ENCODE measurements at places on chromosomes 16 and 17. TPM values are rescaled to one million over a fixed set of nuclear protein-coding genes. Genes with fewer than 3 reads are reported as not detected.
A peak's percentile ranks its signal among the peaks of the same experiment; 100 is the strongest.

DNA sequence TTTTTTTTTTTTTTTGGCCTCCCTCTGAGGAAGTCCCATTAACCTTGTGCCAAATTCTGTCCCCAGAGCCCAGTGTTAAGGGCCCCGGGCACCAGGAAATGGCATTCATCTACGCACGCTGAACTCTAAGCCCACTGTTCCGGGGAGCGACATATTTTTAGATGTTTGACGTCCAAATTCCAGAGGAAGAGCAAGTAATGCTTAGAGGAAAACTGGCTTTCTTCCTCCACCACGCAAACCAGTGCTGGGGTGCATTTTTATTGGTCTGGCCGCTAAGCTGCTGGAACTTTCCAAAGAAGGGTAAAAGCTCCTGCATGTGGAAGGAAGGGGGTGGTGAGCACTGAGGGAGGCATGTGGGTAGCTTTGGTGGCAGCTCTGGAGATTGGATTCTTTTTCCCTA, 8.3 kb downstream of the WFDC1 start:
- DNase-seq = peak; percentile 40

GRCh38 chr17:40363111-40363827, 1.3 kb downstream of the GJD3 start:
- peak; percentile 60 for DNase-seq

DNA sequence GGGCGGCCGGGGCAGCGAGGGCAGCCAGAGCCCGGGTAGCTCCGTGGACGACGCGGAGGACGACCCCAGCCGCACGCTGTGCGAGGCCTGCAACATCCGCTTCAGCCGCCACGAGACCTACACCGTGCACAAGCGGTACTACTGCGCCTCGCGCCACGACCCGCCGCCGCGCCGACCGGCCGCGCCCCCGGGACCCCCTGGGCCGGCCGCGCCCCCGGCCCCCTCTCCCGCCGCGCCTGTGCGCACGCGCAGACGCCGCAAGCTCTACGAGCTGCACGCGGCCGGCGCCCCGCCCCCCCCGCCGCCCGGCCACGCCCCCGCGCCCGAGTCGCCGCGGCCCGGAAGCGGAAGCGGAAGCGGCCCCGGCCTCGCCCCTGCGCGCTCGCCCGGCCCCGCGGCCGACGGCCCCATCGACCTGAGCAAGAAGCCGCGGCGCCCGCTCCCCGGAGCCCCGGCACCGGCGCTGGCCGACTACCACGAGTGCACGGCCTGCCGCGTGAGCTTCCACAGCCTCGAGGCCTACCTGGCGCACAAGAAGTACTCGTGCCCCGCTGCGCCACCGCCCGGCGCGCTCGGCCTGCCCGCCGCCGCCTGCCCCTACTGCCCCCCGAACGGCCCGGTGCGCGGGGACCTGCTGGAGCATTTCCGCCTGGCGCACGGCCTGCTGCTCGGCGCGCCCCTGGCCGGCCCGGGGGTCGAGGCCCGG, 36.1 kb upstream of the ZC3H18 start:
- peak; percentile 82 for DNase-seq

GRCh38 chr16:17098685-17099084, 372.1 kb downstream of the XYLT1 start:
- DNase-seq = no peak

DNA sequence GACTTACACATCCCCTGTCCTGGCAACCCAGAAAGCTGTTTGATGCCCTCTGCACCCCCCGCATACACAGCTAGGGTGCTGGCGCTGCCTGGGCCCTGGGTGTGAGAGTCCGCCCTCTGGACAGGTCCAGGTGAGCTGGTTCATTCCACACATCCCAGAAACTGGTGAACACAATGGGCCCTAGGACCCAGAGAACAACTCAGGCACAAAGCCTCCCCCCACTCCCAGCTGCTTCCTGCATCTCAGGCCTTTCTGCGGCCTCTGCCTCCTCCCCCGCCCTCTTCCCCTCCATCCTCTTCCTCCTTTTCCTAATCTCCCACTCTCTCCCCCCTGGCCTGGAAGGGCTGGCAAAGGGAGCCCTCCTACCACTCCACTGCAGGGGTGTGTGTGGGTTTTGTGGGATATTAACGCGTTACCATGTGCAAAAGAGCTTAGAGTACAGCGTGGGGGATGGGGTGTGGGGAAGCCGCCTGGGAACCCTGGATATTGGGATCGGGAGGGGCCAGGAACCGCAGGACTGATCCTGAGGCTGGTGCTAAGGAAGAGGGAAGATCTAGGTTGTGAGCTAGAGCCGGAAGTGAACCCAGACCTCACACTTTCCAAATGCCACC, 1.6 kb upstream of the PPP1R9B start:
- DNase-seq = peak; percentile 91

DNA sequence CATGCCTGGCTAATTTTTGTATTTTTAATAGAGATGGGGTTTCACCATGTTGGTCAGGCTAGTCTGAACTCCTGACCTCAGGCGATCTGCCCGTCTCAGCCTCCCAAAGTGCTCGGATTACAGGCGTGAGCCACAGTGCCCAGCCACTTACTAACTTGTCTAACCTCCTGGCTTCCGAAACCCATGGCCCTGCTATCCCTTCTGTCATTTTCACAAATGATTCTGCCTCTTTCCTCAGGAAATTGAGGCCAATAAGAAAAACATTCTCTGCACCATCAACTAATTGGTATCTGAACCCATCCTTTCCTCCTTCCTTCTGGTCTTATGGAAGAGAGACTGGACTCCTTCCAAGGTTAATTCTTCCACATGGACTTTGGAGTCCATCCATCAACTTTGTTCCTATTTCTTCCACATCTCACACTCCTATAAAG, 27.9 kb upstream of the TNRC6A start:
- DNase-seq = no peak

DPEP2 gene
- not detected for total RNA-seq

- DNase-seq = peak; percentile 42
These were observed 712 bp upstream of the SPECC1 start for GRCh38 chr17:20008242-20009051.

DNA sequence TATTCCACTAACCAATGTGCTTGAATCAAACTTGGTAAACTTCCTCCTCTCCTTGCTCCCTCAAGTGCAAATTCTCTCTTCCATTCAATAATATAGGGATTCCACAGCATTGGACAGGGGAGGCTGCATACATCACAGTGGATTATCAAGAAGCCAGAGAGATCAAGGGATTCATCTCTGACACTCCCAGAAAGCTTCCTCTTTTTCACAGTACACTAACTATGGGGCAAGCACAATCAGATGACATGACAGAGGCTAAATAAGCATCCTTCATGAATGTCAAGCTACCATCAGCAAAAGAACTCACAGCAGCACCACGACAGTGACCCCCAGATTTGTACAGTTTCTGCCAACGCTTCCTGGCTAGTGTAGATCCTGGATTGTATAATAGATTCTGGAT, 178.4 kb upstream of the C17orf78 start:
- DNase-seq = no peak

LUC7L3 gene
- 56.9 TPM for total RNA-seq

- DNase-seq = peak; percentile 95
These were observed 20.6 kb upstream of the SPNS3 start for GRCh38 chr17:4412933-4413831.

GRCh38 chr16:57623251-57624043, 5.0 kb upstream of the ADGRG1 start:
- DNase-seq = peak; percentile 64

- DNase-seq = no peak
These were observed 23.6 kb upstream of the SMURF2 start for GRCh38 chr17:64685705-64686104.

DNA sequence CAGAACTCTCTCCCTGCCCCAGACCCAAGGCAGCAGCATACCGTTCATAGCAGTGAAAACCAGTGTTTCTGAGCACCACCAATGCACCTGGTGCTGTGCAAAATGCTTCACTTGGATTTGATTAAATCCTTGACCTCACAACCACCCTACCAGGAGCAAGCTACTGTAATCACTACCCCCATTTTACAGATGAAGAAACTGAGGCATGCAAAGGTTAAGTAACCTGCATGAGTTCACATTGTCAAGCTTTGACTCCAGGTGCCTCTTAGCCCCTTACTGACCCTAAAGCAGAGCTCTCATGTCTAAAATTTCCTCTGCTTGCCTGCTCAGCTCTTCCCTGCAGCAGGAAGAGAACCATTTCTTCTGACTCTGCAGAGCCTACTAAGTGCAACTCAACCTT, 34.2 kb upstream of the GOSR2 start:
- DNase-seq = no peak

C1QL1 gene
- 12.8 TPM for total RNA-seq

TMEM88 gene
- 59.6 TPM for total RNA-seq

- peak; percentile 67 for DNase-seq
These were observed 25.7 kb downstream of the CIBAR2 start for GRCh38 chr16:85086347-85087291.

- no peak for DNase-seq
These were observed 48.2 kb downstream of the KCNJ2 start for GRCh38 chr17:70217571-70217970.

DNA sequence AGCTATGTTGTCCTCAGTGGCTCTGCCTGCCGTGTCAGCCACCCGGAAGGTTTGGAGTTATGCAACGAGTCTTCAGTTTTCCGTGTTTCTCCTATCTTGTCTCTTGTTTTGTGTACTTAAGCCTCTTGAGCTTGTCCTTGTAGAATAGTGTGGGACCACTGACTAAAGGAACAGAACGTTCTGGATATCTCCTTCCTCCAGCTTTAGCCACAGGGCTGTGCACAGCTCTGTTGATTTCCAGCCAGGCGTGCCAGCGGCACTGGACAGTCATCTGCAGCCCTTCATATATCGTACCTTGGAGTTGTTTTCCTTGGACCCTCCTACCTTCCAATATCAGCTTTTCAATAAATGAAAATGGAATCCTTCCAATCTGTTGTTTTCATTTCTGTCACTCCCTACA, 39.8 kb downstream of the TMEM11 start:
- no peak for DNase-seq

MYO15A gene
- total RNA-seq = 1.2 TPM

- no peak for DNase-seq
These were observed 116.9 kb upstream of the CACNG3 start for GRCh38 chr16:24139282-24139681.

CHST5 gene
- not detected for total RNA-seq

DNA sequence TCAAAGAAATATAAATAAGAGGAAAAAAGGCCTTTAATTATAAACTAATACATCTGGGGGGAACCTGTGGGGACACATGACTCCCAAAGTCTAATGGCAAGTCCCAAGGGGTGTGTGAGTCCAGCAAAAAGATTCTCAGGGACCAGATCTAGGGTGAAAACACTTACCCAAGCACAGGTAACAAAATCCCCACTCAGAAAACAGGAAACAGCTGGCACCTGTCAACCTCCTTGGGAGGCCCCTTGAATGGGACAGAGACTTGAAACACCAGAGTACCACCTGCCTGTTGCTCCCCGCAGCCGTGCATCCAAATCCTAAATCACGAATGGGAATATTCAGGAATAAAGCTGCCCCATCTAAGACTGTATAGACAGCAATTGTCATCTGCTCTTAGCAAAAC, 461.2 kb upstream of the CDH5 start:
- no peak for DNase-seq

GRCh38 chr16:79599837-79600637, 500 bp downstream of the MAF start:
- DNase-seq = peak; percentile 82

RNF166 gene
- 14.0 TPM for total RNA-seq

DNA sequence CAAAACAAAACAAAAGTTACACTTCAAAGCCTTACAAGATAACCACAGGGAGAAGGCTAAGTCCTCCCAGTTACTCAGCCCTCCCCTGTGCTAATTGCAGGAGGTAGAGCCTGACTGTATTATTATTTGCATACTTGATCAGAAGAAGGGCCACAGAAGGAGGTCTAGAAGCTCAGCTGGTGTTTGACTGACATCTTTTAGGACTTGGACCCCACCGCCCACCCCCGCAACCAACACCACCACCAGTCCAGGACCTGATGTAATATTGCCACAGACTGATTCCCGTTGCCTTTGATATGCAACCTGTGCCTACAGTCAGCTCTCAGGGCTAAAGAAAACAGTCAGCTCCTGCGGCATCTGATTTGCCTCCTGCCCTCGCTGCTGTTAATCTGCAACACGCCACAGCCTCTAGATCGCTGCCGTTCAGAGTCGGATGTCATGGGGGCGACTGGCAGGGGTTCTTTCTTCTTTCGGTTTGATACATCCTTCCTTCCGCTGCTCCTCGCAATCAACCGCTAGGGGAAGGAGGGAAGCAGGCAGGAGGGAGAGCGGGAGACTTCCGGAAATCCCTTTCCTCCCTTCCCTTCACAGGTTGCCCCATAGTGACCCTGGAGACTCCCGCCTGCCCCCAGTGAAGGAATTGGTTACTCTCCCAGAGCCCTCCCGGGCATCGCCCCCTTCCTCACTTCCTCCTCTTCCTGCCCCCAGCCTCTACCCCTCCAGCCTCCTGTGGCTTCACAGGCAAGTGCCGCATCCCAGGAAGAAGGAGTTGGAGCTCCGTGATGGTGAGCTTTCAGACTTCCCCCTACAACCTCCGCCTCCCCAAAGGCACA, 90.5 kb upstream of the SOX9 start:
- DNase-seq = peak; percentile 68

KRT24 gene
- 0.92 TPM for total RNA-seq

DNA sequence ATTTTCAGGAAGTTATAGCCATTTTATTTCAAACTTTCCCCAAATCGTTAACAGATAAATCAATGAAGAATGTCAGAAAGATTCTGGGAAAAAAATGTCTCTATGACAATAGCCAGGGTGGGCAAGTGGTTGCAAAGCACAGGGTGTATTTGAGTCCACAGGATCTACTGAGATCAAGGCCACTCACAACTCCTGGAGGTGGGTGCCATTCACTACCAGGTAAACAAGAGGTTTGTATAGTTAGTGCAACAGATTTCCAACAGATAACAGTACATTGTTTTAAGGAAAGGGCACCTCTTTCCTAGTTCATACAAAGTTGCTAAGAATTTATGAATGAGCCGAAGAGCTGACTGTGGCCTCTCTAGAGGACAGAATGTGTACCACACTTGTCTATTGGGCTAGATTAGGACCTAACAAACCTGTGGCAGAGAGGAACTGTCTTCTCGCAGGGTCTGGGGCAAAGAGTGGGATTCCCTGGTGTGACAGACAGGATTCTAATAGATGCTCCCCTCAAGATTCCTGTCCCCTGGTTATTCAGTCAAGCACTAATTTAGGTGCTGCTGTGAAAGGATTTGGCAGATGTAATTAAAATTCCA, 52.0 kb upstream of the ZNF629 start:
- no peak for DNase-seq

- no peak for DNase-seq
These were observed 41.0 kb downstream of the USP22 start for GRCh38 chr17:21001813-21002221.
